ENCODE measurements at places on chromosomes 7 and 10.

DNA sequence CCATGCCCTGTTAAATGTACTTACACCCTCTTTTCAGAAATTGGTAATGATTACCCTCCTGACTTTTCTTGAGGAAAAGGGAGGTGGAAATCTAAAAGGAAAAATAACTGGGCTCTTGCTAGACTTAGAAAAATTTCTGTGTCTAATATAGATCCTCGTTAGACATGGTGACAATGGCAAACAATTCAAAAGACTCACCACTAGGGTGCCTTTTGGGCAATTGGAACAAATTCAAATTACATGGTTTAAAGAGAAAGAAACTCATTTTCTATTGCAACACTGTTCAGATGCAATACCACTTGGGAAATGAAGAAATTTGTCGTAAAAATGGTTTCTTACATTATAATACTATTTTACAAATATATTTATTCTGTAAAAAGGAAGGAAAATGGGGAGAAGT, 950.1 kb downstream of the GRM8 start:
- no peak for DNase-seq

GRCh38 chr10:77531441-77532001, 106.1 kb downstream of the KCNMA1 start:
- DNase-seq = peak; percentile 94

GRCh38 chr10:93030409-93030808, 30.2 kb upstream of the CYP26C1 start:
- peak; percentile 89 for DNase-seq

- DNase-seq = no peak
Measured at GRCh38 chr10:306675-307185, 171.5 kb downstream of the ZMYND11 start.

- DNase-seq = peak; percentile 33
Measured at GRCh38 chr10:133608855-133609254, 17.7 kb downstream of the FRG2B start.

DNA sequence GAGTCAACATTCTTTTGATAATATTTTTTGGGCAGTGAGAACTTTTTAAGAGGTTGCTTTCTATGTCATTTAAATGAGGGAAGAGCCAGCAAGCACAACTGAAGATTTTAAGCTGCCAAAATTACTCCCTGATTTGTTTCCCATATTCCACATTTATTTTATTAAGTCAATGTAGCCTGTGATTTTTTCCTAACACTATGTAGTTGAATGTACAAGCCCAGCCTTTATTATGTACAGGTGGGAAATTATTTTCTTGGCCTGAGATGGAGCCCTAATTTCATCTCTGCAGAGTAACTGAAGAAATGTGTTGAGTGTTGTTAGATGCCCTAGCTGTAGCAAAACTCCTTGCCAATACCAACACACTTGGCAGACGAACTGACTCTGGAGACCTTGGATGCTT, 83.1 kb upstream of the MINDY3 start:
- no peak for DNase-seq

- no peak for DNase-seq
Measured at GRCh38 chr10:74883428-74883827, 57.0 kb downstream of the KAT6B start.

DNA sequence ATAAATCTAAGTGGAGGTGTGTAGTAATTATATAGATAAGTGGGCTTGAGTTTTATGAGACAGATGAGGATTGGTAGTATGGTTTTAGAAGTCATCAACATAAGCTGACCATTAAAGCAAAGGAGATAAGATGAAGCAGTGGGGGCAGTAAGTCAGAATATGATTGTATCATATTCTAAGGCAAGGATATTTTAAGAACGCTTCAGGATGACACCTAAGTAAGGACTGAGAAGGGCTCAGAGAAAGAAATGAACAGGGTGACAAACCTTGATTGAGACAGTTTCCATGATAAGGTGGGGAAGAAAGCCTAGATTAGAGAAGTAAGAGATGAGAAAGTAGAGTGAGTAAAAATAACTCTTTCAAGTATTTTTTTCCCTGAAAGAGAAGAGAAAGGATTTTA, 567.2 kb downstream of the ATRNL1 start:
- no peak for DNase-seq

DNA sequence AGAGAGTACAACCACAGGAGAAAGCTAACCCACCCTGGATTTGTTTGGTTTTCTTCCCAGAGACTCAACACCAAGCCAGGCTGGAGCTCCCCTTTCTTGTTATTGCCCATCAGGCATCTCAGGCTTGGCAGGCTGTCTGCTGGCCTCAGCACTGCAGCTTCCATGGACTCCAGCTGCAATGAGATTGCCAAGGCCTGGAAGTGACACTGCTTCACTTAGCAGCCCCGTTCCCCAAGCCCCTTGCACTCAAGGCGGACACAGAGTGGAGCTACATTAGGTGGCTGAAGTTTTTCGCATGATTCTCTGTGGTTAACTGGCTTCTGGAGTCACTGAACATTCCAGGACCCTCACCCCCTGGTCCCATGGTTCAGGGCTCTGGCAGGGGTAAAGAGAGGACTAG, 163.1 kb upstream of the GDF10 start:
- no peak for DNase-seq

- no peak for DNase-seq
Measured at GRCh38 chr7:143495851-143496250, 18.2 kb downstream of the TAS2R41 start.

- DNase-seq = no peak
Measured at GRCh38 chr10:11279314-11279713, 261.6 kb downstream of the CELF2 start.

- DNase-seq = peak; percentile 81
Measured at GRCh38 chr10:113736576-113736975, 14.9 kb upstream of the PLEKHS1 start.

DNA sequence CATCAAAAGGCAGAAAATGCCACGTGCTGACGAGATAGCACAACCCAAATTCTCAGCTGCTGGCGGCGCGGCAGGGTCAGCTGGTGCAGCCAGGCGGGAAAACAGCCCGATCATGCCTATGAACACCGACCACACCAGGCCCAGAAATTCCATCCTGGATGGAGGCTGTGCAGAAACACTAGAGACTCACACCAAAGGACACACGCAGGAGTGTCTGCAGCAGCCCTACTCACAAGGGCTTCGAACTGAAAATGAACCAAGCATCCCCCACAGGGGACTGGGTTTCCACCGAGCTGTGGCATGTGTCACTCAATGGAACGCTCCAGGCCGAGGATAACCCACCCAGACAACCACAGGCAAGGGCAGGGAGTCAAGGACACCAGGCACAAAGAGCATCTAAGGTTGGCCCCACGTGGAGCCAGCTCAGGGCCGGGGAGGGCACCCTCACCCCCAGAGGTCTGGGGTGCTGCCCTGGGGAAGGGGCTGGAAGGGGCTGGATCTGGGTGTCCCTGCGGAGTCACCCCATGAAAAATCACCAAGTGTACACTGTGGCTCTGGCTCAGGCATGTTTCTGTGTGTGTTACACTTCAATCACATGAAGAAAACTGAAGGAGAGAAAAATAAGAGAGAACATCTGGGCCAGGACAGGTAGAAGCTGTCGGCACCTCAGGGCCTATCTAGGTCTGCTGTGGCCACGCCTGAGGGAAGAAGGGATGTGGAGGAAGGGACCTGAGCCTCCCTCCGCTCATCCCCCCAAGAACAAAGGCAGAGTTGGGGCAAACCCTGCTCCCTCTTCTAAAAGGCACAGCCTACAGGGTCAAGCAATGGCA, 33.0 kb downstream of the RASGEF1A start:
- no peak for DNase-seq

- no peak for DNase-seq
Measured at GRCh38 chr10:12501841-12502525, 152.6 kb downstream of the CAMK1D start.

- DNase-seq = peak; percentile 23
Measured at GRCh38 chr10:51314481-51314880, 240.2 kb downstream of the PRKG1 start.

All from EH (cell line).